ENCODE measurements at places on chromosomes 6 and 20.

- no peak for DNase-seq
Measured at GRCh38 chr6:165167861-165168260, 141.5 kb downstream of the C6orf118 start.

GRCh38 chr6:166008441-166009369 is 158.9 kb downstream of the TBXT start:
- no peak for DNase-seq

DNA sequence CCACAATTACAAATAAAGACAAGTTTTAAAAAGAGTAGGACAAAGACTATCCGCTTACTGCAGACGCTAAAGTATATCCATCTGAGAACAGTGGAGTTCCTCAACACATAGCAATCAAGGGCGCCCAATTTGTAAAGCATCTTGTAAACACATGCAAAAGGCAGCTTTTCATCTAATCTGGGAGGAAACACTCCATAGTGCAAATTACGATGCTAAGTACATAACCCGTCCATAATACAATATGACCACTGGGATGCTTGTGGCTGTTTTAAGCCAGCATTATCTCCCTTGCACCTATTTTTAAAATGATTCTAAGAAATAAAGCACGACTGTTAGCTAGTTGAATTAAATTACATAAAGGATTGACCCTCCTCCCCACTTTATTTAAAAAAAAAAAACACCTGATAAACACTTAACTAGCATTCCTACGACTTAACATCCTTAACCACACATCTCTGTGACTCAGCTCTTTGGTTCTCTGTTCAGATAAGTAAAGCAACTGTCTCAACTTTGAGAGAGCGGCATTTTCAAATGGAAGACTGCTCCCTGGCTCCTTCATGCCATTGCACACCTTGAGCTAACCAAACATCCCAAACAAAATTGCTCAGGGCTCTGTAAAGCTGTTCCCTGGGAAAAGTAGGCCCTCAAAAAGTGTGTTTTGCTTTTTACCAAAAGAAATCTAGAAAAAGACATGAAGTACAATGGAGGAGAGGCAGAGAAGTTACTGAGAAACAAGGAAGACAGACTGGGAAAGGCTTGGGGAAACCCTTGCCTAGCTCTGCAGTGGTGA is 14.2 kb downstream of the SLC22A23 start:
- DNase-seq = peak; percentile 56

GRCh38 chr6:116388924-116389323 is 18.2 kb downstream of the DSE start:
- DNase-seq = no peak

GRCh38 chr6:150568560-150568959 is 31.1 kb upstream of the PLEKHG1 start:
- no peak for DNase-seq
